ENCODE measurements at places on chromosomes 11 and 22. TPM values are rescaled to one million over a fixed set of nuclear protein-coding genes. Genes with fewer than 3 reads are reported as not detected.

The MMP8 gene
- not detected for total RNA-seq

The MS4A8 gene
- not detected for total RNA-seq

The SMC1B gene
- total RNA-seq: 0.04 TPM

The LDHAL6A gene
- total RNA-seq: not detected

The VPREB1 gene
- total RNA-seq: not detected
